Glutamatergic neuron (in vitro differentiated cells): ENCODE measurements at places on chromosomes 12 and 14. TPM values are rescaled to one million over a fixed set of nuclear protein-coding genes. Genes with fewer than 3 reads are reported as not detected.

DNA sequence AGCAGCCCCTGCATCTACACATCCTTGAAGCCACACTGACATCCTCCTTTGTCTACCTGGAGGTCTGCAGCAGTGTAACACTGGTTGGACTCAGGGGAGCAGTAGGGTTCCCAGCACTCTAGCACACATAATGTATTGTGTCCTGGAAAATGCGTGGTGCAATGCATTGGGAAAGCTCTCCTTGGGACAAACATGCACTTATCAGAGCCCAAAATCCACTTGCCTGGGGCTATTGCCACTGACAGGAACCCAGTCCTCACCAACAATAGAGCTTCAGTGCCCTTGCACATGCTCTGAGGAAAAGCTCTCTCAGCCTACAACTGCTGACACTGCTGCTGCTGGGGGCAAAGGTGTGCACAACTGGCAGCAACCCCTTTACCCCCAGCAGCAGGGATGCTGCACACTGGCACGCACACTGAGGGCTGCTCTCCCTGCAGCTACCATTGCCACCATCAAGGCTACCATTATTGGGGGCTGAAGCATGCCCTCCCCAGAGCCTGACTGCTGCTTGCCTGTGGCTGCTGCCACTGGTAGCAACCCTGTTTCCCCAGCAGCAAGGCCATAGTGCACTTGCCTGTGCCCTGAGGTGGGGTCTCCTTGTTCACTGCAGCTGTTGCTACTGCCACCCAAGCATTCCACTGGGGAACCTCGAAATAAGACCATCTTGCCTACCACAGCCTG, 221.9 kb downstream of the SLC38A4 start:
- no peak for DNase-seq

DNA sequence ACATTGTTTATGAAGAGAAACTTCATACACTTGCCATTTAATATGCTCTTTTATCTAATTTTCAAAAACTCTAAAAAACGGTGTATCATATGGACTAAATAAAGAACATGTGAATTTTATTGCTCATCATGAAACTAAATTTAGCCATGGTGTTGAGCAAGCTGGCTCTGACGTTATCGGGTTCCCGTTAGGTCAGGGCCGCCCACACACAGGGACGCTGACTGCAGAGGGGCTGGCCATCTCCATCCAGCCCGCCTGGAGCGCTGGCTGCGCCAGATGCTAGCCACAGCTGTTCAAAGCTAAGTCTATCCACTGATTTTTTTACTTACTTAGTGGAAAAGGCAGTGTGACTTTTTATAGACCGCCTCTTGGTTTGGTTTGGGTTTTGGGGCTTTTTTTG, 36.5 kb upstream of the DYNC1H1 start:
- DNase-seq: no peak

DNA sequence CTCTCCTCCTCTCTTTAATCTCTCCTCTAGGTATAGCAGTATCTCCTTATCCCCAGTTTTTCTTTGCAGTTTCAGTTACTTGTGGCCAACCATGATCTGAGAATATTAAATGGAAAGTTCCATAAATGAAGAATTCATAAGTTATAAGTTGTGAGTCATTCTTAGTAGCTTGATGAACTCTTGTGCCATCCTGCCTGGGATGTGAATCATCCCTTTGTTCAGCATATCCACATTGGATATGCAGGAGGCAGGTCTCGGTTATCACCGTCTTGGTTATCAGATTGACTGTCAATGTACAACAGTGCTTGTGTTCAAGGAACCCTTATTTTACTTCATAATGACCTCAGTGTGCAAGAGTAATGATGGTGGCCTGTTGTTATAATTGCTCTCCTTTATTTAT, 134.0 kb downstream of the TMEM117 start:
- no peak for DNase-seq

GRCh38 chr12:96578526-96579125, 89.2 kb downstream of the CFAP54 start:
- no peak for DNase-seq

DNA sequence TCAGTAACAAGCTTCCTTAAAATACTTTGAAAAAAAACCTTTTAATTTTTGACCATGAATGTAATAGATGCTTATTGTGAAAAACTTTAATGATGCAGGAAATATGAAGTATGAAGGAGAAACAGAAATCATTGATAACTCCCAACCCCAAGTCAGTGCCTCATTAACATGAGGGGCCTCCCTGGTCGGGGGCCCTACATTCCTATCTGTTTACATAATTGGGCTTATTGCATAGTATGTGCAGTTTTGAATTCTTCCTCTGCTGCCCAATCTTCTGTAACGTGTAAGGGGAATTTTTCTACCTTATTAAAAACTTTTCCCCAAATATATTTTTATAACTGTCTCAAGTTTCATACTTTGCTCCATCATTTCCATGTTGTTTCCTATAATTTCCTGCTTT, 63.0 kb downstream of the SLC25A47 start:
- DNase-seq: no peak

- no peak for DNase-seq
These were observed 2.1 kb downstream of the LDHB start for GRCh38 chr12:21655591-21655990.

- no peak for DNase-seq
These were observed 158.6 kb downstream of the SLC41A2 start for GRCh38 chr12:104799458-104799857.

DNA sequence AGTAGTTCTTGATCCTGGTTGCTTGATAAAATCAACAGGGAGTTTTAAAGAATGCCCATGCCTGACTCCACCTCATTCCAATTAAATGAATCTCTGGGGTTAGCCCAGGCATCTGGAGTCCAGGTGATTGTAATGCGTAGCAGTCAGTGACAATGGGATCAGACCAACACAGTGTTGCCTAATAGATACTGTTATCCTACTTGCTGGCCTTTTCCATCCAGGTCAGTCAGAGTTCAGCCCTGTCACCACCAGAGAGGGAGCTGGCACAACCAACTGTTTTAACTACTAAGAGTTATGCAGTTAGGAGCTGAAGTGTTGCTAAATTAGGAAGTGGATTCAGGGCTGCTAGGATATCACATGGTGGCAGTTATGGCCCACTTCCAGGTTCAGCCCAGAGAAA, 107.1 kb downstream of the GPR135 start:
- no peak for DNase-seq

- DNase-seq: no peak
These were observed 17.1 kb upstream of the YBX3 start for GRCh38 chr12:10740182-10740581.

The ITGA7 gene
- 156 TPM for total RNA-seq

The SSPN gene
- 0.91 TPM for total RNA-seq

The SMAGP gene
- total RNA-seq: not detected

The SIX4 gene
- 22.1 TPM for total RNA-seq

The ASPG gene
- total RNA-seq: not detected

The MIPOL1 gene
- 14.5 TPM for total RNA-seq
